ENCODE measurements at places on chromosomes 16 and 17. TPM values are rescaled to one million over a fixed set of nuclear protein-coding genes. Genes with fewer than 3 reads are reported as not detected.

The MEIOC gene
- total RNA-seq = not detected

The MLX gene
- 52.4 TPM for total RNA-seq

The TSEN54 gene
- total RNA-seq = 15.6 TPM

The C16orf90 gene
- not detected for total RNA-seq

The RAB37 gene
- total RNA-seq = 0.82 TPM

The IKZF3 gene
- 8.3 TPM for total RNA-seq

GRCh38 chr16:4801962-4802658 is at the start of gene ROGDI:
ROGDI (minus strand) TSS chr16:4802633; CDS start chr16:4802571, 62 bp downstream.
- DNase-seq = peak; percentile 59

- no peak for DNase-seq
These were observed 56.3 kb upstream of the HAS3 start for GRCh38 chr16:69049146-69049545.

DNA sequence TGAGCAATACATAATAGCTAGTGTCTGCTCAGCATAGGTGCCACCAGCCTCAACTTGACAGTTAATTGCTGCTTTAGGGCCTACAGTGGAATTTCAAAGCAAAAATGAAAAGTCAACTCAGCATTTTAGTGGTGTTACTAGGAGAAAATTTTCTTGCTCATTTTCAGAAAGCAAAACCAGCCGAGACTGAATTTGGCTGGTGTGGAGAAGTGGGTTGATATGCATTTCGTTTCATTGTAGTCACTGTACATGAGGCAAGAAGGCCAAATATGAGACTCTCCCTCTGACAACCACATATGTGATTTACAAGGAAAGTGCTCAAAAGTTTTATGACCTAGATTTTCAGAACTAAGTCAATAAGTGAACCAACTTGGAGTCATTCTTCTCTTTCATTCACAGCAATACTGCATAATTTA is 54.0 kb downstream of the DUSP14 start:
- DNase-seq = no peak

- no peak for DNase-seq
These were observed 33.2 kb upstream of the SHISA9 start for GRCh38 chr16:12868169-12868568.

- DNase-seq = no peak
These were observed 39.7 kb downstream of the USP10 start for GRCh38 chr16:84739349-84740124.

GRCh38 chr16:27506771-27507170 is 42.9 kb downstream of the GTF3C1 start:
- no peak for DNase-seq

DNA sequence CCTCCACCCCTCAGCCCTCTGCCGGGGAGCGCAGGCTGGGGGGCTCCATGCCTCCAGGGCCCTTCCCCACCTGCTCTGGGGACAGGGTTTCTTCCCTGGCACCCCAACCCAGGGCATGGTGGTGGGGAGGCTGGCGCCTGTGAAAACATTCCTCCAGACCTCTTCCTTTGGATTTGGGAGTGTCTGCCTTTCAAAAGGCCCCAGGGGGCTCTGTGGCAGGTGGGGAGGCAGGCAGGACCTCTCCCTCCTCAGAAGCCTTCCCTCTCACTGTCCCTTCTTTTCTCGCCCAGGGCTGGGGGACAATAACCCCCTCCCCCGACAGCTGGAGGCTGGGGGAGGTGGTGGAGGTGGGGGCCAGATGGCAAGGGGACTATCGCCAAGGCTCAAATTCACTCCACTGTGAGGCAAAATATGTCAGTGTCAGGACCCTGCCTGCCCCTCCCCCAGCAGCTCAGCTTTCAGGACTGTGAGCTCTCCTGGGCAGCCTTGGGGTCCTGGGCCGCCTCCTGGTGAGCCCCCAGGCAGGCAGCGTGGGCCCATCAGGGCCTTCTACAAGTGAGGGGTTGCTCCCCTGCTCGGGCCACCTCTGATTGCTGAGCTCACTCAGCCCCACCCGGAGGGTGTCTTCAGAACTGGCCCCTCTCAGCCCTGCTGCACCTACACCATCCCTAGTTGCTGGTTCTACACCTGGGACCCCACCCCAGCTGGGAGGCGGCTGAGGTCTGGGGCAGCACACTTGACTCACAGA is 1.8 kb downstream of the CDH15 start:
- DNase-seq = no peak

DNA sequence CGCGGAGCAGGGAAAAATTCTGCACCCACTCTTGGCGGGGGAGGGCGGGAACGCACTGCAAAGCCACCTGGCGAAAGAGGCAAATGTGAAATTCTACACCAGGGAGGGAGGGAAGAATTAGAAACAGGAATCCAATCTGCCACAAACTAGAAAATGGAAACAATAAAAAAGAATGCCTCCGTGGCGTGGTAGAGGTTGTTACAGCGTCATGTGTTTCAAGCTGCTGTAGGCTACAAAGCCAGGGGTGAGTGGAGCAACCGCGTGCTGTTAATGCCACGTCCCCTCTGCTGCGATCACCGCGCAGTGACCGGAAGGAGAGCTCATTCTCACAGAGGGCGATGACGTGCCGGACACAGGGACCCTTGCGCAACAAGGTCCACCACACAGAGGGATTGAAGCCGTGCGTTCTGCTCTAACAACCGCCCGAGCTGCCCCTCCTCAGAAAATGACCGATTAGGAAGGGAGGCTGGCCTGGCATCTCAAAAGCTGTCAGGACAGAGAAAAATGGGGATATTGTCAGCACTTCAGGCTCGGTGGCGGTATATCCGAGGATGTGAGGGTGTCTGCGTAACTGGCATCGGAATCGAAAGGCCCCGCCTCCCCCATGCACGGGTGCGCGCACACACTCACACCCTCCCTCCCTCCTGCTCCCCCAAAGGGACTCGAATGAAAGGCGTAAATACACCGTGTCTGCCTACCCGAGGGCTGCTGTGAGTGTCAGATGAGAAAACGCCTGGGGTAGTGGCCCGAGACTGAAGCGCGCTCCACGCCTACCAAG is 70.8 kb upstream of the TNRC6C start:
- peak; percentile 77 for DNase-seq

- no peak for DNase-seq
These were observed 141.9 kb downstream of the TMEM132E start for GRCh38 chr17:34721326-34721725.

- DNase-seq = no peak
These were observed 17.7 kb upstream of the KCTD5 start for GRCh38 chr16:2664574-2664982.

DNA sequence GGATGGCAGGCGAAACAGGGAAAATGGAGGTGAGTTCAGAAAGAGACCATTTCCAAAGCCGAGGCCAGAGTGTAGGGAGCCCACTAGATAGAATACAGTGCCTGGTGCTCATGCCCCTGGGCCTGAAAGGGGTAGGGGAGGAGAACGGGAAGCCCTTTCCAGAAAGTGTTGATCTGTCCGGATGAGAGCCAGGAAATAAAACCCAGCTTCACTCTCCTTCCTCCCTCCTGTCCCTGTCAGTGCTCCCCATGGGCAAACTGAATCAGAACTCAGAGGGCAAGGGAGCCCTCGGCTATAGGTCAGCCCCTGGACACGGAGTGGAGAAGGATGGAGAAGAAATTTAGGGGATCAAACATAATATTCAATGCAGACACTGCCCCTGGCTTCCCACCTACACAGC is 57.7 kb upstream of the RPL38 start:
- DNase-seq = no peak

DNA sequence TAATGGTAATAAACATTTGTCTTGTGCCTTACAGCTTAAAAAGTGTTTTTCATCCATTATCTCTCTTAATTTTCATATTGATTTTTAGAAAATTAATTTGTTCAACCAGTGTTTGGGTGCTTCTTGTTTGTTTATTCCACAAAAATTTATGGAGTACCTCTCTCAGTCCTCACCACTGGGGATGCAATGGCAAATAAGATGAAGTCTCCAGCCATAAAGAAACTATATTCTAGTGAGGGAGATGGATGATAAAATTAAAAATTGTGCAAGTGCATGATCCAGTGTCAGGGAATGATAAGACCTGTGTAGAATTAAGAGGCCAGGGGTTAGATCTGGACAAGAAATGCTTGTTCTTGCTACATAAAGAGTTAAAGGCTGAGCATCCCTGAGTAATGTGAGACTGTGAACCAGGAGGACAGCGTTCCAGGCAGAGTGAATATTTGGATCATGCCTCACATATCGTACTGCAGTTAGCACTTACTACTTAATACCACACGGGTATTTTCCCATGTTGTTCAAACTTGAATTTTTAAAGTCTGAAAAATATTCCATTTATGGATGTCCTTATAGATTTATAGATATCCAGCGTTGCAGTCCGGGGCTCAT is 535.7 kb upstream of the HSBP1 start:
- DNase-seq = no peak

- DNase-seq = no peak
These were observed 29.4 kb downstream of the CHD9 start for GRCh38 chr16:53084141-53084541.

GRCh38 chr16:30984669-30985400 is at the start of gene HSD3B7:
HSD3B7 (plus strand) TSS chr16:30985207; CDS start chr16:30985659, 452 bp downstream.
- DNase-seq = peak; percentile 98

GRCh38 chr17:27754549-27754948 is 45.8 kb downstream of the NOS2 start:
- DNase-seq = no peak

GRCh38 chr17:43768382-43768781 is 9.8 kb upstream of the SOST start:
- no peak for DNase-seq
